Left renal pelvis (tissue), 4 donors: ENCODE measurements at places on chromosomes 16 and 17. TPM values are rescaled to one million over a fixed set of nuclear protein-coding genes. Genes with fewer than 3 reads are reported as not detected.

Gene SARM1
- 16.2 TPM for polyA plus RNA-seq

Gene IKZF3
- 0.35 TPM for polyA plus RNA-seq

Gene KRT25
- polyA plus RNA-seq, result not detected

Gene TRIM47
- 18.1 TPM for polyA plus RNA-seq

Gene ZMYND15
- polyA plus RNA-seq, result 0.45 TPM

Gene DNAJA2
- 77.4 TPM for polyA plus RNA-seq

Gene PHKB
- 87.0 TPM for polyA plus RNA-seq

Gene GAS7
- polyA plus RNA-seq, result 55.7 TPM

Gene AATK
- polyA plus RNA-seq, result 3.8 TPM

Gene ABCA3
- 15.4 TPM for polyA plus RNA-seq

Gene C16orf92
- polyA plus RNA-seq, result not detected

Gene VASN
- 68.7 TPM for polyA plus RNA-seq

Gene KRTAP3-1
- not detected for polyA plus RNA-seq

Gene SLC38A8
- polyA plus RNA-seq, result not detected

Gene PDK2
- polyA plus RNA-seq, result 112 TPM

Gene DNAH3
- polyA plus RNA-seq, result 0.38 TPM

Gene XAF1
- polyA plus RNA-seq, result 8.3 TPM

Gene GAST
- not detected for polyA plus RNA-seq

Gene HSD17B2
- polyA plus RNA-seq, result 16.6 TPM

Gene TNFRSF17
- polyA plus RNA-seq, result not detected

Gene GNAO1
- polyA plus RNA-seq, result 7.3 TPM

Gene PTX4
- polyA plus RNA-seq, result not detected

Gene FBXW10
- polyA plus RNA-seq, result 0.46 TPM

Gene SHPK
- 17.3 TPM for polyA plus RNA-seq

Gene OR4D1
- not detected for polyA plus RNA-seq

Gene MKS1
- polyA plus RNA-seq, result 46.4 TPM

Gene NTN1
- 13.2 TPM for polyA plus RNA-seq

Gene CXCL16
- polyA plus RNA-seq, result 7.6 TPM

Gene CAPNS2
- 0.18 TPM for polyA plus RNA-seq

Gene P2RX1
- 0.56 TPM for polyA plus RNA-seq

Gene HSF4
- 2.9 TPM for polyA plus RNA-seq

Gene KRTAP16-1
- polyA plus RNA-seq, result not detected

Gene BEAN1
- polyA plus RNA-seq, result 1.2 TPM

Gene CACNG5
- polyA plus RNA-seq, result 1.7 TPM

Gene EME2
- 6.4 TPM for polyA plus RNA-seq

Gene AIPL1
- 0.08 TPM for polyA plus RNA-seq

Gene JPT1
- polyA plus RNA-seq, result 57.9 TPM

Gene RAB34
- polyA plus RNA-seq, result 184 TPM

Gene NLRC5
- 2.8 TPM for polyA plus RNA-seq

Gene ACSM5
- 6.7 TPM for polyA plus RNA-seq

Gene STAC2
- polyA plus RNA-seq, result 3.0 TPM

Gene MON1B
- polyA plus RNA-seq, result 22.8 TPM

Gene KRT28
- not detected for polyA plus RNA-seq

Gene ICAM2
- polyA plus RNA-seq, result 26.7 TPM

Gene CLUH
- polyA plus RNA-seq, result 58.6 TPM
